Retinal pigment epithelial cell (primary cell): ENCODE measurements at places on chromosomes 12 and 14.

GRCh38 chr12:49666176-49666575 is 41.0 kb downstream of the FMNL3 start:
- no peak for DNase-seq

DNA sequence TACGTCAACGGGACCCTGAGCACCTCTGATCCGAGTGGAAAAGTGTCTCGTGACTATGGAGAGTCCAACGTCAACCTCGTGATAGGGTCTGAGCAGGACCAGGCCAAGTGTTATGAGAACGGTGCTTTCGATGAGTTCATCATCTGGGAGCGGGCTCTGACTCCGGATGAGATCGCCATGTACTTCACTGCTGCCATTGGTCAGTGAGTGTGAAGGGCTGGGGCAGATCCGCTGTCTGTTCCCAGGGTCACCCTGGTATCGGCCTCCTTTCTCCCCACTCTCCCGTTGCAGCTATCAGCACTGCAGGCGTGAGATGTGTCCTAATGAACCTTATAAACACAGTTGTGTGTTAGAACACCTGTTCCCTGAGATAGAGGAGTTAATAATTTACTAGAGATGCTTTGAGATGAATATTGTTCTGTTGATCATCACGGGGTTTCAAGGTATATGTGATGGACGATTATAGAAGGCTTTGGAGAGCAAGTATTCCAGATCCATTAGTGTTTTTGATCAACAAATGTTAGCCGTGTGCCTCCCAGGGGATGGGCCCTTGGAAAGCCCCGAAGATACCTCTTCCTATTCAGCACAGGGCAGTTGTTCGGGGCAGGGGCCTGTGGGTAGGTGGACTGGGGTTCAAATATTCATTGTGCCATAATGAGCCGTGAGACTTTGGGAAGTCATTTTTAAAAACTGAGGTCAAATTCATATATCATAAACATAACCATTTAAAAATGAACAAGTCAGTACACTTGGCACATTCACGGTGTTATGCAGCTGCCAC is 33.6 kb downstream of the ADGRD1 start:
- no peak for DNase-seq

- no peak for DNase-seq
These were observed 760 bp downstream of the ACTN1 start for GRCh38 chr14:68978172-68978911.

- DNase-seq: no peak
These were observed 167.1 kb downstream of the KIF21A start for GRCh38 chr12:39275846-39276245.

DNA sequence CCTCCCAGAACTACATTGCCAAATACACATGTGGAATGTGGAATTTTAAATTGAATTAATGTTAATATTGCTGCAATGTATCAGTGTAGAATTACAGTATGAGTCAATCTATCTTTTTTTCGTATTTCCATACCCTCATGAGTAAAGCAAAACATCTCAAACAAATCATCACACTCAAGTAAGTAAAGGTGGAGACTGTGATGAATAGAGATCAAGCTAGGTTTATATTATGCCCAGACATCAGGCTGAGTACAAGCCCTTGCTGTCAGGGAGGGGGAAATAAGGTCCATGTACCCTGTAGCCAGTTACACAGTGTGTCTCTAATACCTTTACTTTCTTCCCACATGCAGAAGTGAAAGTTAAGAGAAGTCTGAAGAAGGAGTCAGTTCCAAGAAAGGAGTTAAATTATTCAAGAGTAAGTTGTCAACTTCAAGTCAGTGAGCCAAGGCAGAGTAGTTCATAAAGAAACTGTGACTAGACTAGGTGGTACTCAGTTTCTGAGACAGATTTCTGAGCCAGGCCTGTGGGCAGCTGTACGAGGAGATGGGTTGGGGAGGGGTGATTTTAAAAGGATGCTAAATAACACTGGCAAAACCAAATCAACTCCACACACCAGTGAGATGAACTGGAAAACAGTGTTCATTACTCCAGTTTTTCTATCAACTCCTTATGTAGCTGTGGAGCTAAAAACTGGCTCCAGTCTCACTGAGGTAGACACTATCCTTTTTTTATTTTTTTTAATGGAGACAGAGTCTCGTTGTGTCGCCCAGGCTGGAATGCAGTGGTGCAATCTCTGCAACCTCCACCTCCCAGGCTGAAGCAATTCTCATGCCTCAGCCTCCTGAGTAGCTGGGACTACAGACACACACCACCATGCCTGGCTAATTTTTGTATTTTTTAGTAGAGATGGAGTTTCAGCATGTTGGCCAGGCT is 23.8 kb upstream of the STK38L start:
- DNase-seq: no peak

DNA sequence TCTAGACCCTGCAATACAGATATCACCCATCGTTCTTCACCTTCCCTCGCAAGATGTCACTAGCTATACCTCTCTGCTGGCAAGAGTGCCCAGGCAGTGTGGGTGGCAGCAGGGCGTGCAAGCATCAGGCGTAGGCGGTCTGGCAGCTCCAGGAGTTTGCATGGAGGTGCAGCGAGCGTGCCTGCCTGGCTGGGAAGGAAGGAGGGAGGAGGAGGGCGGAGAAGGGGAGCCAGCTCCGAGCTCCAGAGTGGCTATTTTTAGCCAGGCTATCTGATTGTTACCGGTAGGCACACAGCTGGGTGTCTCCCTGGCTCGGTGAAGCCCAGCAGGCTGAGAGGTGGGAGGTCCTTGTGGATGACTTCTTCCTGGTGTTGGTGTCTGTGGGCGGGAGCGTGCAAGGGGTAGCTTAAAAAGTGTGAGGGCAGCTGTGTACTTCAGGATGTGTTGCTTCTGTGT is 6.2 kb downstream of the FOXJ2 start:
- no peak for DNase-seq

- DNase-seq: no peak
These were observed 6.0 kb downstream of the PLA2G1B start for GRCh38 chr12:120321382-120322202.

GRCh38 chr14:98576463-98576862 is 695.5 kb downstream of the BCL11B start:
- DNase-seq: no peak

DNA sequence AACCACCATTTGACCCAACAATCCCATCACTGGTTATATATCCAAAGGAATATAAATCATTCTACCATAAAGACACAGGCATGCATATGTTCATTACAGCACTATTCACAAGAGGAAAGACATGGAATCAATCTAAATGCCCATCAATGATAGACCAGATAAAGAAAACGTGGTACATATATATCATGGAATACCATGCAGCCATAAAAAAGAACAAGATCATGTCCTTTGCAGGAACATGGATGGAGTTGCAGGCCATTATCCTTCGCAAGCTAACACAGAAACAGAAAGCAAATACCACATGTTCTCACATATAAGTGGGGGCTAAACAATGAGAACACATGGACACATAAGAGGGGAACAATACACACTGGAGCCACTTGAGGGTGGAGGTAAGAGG is 15.7 kb downstream of the CAPRIN2 start:
- no peak for DNase-seq

DNA sequence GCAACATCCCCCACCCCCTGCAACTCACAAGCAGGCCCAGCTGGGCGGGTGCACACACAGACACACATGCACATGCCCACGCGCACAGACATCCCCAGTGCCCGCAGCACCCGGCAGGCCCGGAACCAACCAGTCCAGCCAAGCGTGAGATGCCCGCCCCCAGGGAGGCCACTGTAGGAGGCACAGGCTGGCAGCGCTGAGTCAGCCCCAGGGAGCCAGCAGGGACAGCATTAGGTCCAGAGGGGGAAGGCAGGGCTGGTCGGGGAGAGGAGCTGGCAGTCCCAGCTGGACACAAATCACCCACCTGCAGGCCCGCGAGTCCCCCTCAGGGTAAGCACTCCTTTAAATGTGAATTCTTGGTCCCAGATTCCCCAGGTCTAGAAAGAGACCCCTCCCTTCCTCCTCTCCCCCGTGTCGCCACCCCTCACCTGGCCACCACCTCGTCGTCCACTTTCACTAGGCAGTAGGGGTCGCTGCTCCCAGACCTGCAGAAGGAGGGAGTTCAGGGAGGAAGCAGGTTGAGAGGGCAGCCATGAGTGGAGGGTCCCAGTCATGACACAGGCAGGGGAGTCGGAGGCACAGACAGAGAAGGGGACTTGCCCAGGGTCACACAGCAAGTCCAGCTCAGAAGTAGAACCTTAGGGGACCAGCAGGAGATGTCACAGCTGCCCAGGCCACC is 5.0 kb downstream of the RASAL1 start:
- DNase-seq: no peak

DNA sequence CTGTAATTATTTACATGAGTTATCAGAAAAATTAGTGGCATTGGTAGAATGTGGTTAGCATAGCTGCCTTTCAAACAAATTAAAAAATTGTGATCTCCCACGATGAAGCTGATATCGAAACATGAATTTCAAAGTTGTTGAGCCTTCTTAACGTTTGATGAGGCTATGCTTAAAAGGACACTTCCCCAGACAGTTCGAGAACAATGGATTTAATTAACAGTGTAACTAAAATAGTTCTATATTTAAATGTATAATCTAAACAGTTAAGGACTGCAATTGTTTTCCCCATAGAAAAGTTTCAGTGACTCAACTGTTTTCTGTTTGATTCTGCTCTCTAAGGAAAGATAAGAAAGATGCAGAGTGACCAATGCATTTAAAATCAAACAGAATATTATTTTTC is 1.6 kb downstream of the CLEC2B start:
- DNase-seq: no peak

DNA sequence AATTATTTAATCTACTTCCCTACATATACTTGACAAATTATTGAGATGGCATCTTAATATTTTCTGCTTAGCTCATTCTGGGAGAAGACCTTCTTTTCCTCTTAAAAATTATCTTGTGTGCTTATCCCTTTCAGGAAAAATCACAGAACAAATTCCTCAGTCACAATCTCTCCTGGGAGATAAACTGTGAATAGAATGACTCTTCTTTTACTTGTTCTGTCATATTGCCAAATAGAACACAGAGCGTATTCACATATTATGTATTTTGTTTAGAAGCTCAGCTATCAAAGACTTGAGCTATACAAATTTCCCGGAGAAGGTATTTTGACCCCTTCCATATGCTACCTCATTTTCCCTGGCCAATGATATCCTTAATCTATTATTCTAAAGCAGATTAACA is 146.7 kb downstream of the TMEM117 start:
- DNase-seq: no peak

GRCh38 chr12:50542448-50542847 is 37.7 kb downstream of the DIP2B start:
- DNase-seq: peak; percentile 77

DNA sequence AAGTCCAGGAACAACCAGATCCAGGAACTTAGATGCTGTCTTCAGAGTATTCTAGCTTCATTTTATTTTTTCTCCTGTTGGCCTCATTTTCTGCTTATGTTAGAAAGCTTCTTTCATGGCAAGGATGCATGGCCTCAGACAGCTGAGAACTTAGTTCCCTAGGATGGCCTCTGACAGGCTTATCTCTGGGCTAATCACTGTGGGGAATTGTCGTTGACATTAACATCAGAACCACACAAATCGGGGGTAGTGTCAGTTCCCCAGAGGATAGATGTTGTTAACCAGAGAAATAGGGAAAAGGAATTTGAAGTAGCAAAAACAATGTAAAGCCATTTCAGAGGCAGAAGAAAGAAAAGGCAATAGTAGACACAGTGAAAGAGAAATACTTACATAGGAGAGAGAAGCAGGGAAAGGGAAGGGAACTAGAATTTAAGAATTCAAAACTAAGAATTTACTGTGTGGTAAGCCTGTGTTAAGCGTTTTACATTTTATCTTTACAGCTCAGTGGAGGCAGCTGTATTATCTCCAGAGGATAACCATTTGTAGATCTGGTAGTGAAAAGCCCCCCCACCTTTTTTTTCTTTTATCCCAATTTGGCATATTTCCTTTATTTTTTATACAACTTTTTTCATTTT is 21.8 kb downstream of the FUT8 start:
- DNase-seq: no peak

GRCh38 chr12:113783811-113784210 is 182.3 kb downstream of the RBM19 start:
- DNase-seq: no peak

GRCh38 chr12:6335451-6336078 is 6.3 kb downstream of the TNFRSF1A start:
- DNase-seq: no peak

DNA sequence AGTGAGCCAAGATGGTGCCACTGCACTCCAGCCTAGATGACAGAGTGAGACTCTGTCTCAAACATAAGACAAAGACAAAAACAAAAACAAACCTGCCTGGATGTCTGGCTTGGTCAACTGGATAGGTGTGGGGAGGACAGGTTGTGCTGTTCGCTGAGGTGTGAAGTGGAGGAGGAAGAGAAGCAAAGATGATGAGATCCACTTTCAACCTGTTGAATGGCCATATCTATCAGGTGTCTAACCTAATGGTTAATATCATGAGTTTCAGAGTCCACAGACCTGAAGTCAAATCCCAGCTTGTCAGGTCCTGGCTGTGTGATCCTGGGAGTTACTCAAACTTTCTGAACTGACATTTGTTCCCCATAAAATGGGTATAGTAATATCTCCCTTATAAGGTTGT is 9.7 kb upstream of the CCDC177 start:
- no peak for DNase-seq

GRCh38 chr12:118098401-118098800 is 5.4 kb downstream of the VSIG10 start:
- no peak for DNase-seq

- DNase-seq: no peak
These were observed 1.6 kb downstream of the TGM1 start for GRCh38 chr14:24261256-24261968.

DNA sequence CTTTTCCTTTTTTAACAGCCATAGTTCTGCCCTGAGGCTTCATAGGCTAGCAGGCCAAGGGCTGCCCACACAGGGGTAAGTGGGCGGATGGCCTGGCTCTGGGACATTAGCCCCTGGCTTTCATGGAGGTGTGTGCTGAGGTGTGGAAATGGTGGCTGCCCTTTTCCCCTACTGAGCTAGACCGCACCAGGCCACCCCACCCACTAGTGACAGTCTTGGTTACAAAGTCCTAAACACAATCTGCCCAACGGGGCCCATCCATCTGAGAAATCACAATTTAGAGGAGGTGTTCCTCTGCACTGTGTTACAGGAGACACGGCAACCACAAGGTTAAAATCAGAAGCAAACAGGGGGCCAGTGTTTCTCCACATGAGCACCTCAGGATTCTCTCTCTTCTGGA is 35.6 kb downstream of the APPL2 start:
- DNase-seq: no peak

DNA sequence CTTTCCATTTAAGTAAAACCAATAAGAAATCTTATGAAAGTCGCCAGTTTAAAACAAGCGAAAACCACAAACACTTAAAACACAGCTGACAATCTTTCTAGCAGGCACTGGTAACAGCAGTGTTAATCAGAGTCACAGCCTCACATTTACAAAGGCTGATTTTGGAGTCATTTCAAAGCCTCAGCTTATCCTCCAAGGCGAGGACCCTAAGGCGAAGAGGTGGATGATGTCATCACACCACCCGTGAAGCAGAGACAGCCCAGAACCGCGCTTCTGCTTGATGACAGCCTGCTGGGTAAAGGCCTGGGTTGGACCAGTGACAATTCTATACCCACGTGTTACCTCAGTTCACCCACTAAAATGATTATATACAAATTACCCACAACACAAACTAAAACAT is 10.1 kb downstream of the GOLGA3 start:
- DNase-seq: no peak
